ENCODE measurements at places on chromosomes 4 and X.

DNA sequence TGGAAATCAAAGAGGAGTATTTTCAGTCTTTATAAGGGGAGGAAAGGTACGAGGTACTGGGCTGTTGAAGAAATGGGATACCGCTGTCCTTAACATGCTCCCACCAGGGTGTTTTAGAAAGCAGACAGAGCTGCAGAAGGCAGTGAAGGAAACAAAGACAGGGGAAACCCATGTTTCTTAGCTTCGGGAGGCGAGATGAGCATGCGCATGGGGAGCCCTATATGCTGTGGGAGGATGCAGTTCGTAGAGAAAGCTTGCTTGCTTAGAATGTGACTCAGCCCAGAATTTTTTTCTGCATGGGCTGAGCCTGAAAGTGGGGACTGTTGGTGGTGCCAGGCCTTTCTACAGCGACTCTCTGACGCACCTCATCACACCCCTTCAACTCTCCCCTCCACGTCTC lies 28.8 kb upstream of the SCOC start:
- DNase-seq: no peak

GRCh38 chr4:120844528-120844921 lies 78.0 kb downstream of the PRDM5 start:
- no peak for DNase-seq

DNA sequence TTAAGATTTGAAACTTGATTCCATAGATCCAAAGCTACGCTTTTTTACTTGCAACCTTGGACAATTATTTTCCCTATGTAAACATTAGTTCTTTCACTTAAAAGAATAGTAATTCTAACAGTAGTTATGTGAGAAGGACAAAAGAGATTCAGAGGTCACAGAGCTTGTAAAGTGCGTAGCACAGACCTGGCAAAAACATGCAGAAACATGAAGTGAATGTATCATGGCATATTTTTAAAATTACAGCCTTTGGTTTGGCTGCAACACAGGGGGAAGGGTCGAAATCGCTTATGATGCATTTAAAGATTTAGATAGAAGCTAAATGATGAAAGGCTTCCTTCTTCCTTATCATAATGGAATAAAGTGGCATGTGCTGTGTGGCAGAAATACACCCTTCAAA lies 1068.8 kb downstream of the ARAP2 start:
- DNase-seq: no peak

DNA sequence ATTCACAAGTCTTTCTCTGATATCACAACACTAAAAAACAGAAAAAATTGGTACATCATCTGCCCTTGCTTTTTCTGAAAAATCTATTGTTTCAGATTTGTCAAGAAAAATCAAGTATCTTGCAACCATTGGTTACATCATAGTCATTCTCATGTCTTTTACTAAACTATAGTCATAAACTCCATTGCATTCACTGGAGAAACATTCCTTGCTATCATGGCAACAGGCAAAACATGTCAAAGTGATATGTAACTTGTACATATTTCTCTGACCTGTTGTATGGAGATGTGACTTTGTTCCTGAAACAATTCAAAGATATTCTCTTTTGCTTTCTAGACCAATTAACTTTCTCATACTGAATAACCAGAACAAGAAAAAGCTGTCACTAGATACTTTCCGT lies 121.9 kb upstream of the ANK2 start:
- DNase-seq: no peak

GRCh38 chr4:2771264-2771663 lies 15.1 kb upstream of the TNIP2 start:
- no peak for DNase-seq

DNA sequence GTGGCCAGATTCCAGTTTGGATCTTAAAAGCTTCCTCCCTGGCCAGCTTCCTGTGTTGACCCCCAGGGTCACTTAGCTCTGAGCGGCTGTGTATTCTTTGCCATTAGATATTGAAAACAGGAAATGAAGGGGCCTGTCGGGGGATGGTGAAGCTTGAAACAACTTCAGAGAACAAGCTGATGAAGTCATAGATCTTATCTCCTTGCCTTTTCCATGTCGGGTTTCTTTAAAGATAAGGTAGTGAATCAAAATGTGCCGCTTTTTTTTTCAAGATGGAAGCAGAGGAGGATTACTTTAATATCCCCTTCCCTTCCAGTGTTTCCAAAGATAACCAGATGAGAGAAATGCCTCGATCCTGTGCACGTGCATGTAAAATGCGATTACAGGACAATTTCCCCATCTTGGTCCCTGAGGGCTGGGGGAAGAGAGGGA lies 508.5 kb downstream of the MID1IP1 start:
- no peak for DNase-seq

DNA sequence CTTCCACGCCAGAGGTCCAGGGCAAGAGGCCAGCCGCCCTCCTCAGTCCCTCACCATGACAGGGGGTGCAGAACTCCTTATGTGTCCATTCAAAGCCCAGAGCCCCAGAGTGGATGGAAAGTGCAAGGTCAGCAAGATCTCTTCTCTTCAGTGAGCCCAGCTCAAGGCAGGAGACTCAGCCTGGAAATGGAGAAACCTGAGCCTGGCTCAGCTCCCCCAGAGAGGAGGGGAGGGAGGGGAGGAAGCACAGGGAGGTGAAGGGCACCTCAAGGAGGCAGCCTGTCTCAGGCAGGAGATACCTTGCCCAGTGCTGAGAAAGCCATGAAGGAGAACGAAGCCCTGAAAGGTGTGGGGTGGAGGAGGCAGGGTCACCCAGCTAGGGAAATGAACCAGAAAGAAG lies 121.8 kb upstream of the PJA1 start:
- DNase-seq: no peak

DNA sequence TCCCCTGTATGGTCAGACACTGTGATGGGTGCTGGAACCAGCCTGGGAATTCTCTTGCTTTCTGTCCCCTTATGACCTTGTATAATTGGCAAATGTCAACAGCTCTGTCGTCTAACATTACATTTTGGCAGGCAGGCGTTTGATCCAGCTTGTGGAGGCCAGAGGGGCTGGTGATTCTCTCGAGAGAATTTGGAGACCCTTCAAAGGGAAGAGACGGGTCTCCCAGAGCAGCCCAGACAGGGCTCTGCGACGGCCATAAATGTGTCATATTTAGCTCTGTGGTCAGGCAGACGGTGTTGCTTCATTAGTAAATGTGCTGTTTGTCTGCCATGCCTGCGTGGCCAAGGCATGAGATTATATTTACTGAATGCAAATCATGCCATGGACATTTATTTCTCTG lies 68.7 kb downstream of the SORCS2 start:
- DNase-seq: no peak

DNA sequence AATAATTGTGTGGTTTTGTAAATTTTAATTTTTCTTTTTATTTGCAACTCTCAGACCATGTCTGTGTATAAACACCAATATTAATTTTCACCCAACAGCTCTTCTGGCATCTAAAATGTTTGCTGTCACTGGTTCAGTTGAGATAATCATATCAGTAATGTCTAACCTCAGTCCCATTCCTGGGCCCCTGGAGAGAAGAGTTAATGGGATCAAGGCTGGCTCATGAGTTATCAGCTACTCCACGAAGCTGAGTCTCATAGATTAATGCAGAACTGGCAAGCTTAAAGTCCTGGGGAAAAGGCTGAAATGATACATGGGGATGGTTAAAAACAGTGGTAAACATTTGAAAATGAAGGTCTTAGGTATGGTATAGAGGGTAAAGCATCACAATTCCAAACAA lies 28.4 kb upstream of the TSPAN5 start:
- DNase-seq: no peak

DNA sequence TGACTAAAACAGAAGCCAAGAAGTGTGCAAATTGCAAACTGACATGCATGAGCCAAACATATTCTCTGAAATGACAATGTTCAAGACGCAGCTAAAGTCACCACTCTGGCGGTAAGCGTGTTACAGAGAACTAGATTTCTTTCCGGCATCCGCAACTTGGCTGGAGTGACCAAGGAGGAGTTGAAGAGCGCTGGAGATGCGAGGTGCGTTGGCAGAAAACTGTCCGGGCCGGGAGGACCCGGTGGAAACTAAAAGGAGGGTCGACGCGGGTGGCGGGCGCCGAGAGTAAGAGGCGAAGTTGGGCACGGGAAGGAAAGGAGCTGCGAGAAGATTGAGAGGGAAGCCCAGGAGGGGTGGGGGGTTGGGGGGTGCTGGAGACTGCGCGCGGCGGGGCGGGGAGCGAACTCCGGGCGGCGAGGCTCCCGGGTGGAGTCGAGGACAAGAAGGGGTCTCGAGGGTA lies 807 bp downstream of the SEL1L3 start:
- DNase-seq: peak; percentile 56

GRCh38 chr4:28278676-28279075 lies 1418.0 kb downstream of the STIM2 start:
- no peak for DNase-seq

Data from lung microvascular endothelial cell (primary cell).